ENCODE measurements at places on chromosomes 1 and 21. TPM values are rescaled to one million over a fixed set of nuclear protein-coding genes. Genes with fewer than 3 reads are reported as not detected.
A peak's percentile ranks its signal among the peaks of the same experiment; 100 is the strongest.

GRCh38 chr1:18261891-18262290 is 154.3 kb downstream of the IGSF21 start:
- no peaks in the 10 kb centered on the region for H3K36me3 ChIP-seq
- H3K27ac ChIP-seq: no peak overlapping the region
- no peak for DNase-seq
- H3K4me1 ChIP-seq: no peaks in the 10 kb centered on the region
- H3K27me3 ChIP-seq: no peaks in the 10 kb centered on the region
- no peak overlapping the region for H3K4me3 ChIP-seq

GRCh38 chr1:93768380-93768863 is 86.8 kb upstream of the BCAR3 start:
- no peaks in the 10 kb centered on the region for H3K36me3 ChIP-seq
- no peak for DNase-seq
- H3K27ac ChIP-seq: no peak overlapping the region
- no peak overlapping the region for H3K4me3 ChIP-seq
- H3K4me1 ChIP-seq: peaks cover 6% of the 10 kb centered on the region

DNA sequence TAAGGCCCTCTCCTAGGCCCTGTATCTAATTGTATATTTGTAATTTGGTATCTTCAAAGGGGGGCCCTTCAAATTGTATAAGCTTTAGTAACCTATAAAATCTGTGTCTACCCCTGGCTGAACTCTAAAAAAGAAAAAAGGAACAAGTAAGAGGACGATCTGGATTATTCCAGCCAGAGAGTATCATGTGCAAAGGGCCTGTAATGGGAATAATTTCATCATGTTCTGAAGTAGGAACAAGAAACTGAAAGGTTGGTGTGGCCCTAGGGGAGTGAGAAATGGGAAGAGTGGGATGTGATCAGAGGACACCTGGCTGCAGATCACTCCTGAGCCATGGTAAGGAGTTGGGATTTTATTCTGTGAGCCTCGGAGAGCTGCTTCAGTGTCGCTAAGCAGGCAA is 14.7 kb downstream of the PTAFR start:
- no peak overlapping the region for H3K4me3 ChIP-seq
- no peak for DNase-seq
- no peaks in the 10 kb centered on the region for H3K4me1 ChIP-seq
- H3K36me3 ChIP-seq: no peaks in the 10 kb centered on the region

DNA sequence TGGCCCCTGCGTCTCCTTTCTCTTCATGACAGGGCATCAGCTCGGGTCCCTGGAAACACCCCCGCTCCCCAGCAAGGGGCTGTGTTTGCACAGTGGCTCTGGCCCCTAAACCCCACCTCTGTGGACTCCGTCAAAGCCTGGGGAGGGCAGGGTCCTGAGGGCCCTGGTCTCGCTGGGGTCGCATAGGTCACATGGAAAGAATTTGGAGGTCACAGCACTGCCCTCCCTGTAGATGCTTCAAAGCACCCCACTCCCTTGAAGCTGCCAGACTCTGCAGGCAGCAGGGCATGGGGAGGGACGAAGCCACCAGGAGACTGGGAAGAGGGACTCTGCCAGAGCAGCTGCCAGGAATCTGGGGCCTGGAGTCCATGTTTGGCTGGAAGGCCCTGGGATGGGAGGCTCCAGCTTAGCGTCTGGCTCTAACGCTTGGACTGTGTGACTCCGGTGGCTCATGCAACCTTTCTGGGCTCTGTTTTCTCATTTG is 36.6 kb upstream of the ECE1 start:
- no peaks in the 10 kb centered on the region for H3K27me3 ChIP-seq
- no peak overlapping the region for H3K27ac ChIP-seq
- H3K4me1 ChIP-seq: peaks cover 46% of the 10 kb centered on the region
- no peak for DNase-seq
- no peaks in the 10 kb centered on the region for H3K36me3 ChIP-seq

Gene ECE1
- total RNA-seq: 87.5 TPM

DNA sequence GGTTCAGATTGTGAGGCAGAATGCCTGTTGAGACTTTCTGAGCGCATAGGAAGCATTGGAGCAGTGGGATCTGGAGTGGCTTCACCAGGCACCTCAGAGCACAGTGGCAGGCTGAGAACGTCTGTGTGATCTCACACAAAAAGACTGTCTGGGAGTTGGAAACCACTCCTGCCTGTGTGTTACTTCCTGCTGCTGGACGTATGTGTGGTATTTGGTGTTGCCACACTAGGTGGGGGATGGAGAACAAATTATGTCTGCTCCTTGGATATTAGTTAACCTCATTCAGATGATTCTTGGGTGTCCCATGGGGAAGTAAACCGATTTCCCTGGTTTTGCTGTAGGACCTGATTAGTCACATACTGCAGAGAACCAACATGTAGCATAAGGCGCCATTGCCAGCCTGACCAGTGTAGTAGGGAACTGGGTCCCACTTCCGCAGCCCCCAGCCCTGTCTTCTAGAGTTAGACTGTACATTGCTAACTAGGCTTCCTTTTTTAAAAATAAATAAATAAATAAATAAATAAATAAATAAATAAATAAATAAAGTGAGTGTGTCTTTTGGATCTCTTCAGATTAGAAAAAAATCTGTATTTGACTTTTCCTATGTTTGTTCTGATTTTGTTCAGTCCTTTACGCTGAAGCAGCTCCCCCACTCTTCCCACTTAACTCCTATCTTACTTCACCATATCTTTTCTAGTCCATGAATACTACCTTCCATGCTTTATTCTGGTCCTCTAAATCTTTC is 26.9 kb downstream of the UCK2 start:
- H3K4me1 ChIP-seq: peaks cover 5% of the 10 kb centered on the region
- H3K27ac ChIP-seq: no peak overlapping the region
- H3K36me3 ChIP-seq: no peaks in the 10 kb centered on the region

- H3K27me3 ChIP-seq: no peaks in the 10 kb centered on the region
- H3K4me1 ChIP-seq: no peaks in the 10 kb centered on the region
- DNase-seq: no peak
- no peak overlapping the region for H3K27ac ChIP-seq
- no peaks in the 10 kb centered on the region for H3K36me3 ChIP-seq
Observed at GRCh38 chr1:158115126-158115525, 65.6 kb upstream of the CD1D start.

Gene LCE3D
- total RNA-seq: not detected

Gene MSH4
- total RNA-seq: 1.1 TPM

DNA sequence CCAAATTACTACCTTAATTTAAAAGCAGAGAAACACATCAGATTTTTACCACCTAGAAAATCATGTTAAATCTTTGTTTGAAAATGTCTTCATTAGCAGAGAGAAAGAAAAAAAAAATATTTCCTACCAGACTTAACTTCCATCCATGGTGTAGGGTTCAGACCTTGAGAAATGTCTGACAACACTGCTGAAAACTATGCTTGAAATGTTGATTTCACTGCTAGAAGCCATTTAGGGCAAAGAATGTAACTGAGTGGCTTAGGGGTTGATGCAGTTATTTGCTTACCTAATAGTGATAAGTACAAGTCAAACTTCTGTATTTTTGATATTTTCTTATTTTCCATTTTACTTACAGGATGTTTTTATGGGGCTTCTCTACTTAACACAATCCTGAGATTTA is 495.6 kb upstream of the NEGR1 start:
- H3K4me3 ChIP-seq: no peak overlapping the region
- no peaks in the 10 kb centered on the region for H3K4me1 ChIP-seq
- H3K36me3 ChIP-seq: no peaks in the 10 kb centered on the region
- H3K27me3 ChIP-seq: no peaks in the 10 kb centered on the region
- H3K27ac ChIP-seq: no peak overlapping the region

DNA sequence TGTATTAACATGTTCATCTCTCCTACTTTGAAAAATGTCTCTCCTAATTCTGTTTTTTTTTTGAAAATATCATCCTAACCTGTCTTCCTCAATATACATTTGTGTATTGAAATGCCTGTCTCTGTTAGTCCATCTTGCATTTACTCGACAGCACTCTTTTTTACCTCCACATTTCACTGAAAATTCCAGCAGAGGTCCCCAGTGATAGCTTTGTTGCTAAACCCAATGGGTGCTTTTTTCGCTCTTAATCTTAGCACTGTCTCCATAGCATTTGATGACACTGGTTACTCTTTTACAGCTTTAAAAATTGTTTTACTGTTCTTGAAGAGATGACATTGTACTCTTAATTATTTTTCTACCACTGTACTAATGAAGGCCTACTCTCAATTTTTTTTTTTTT is 10.8 kb downstream of the OSBPL9 start:
- H3K36me3 ChIP-seq: no peaks in the 10 kb centered on the region
- H3K4me1 ChIP-seq: no peaks in the 10 kb centered on the region
- H3K27me3 ChIP-seq: no peaks in the 10 kb centered on the region
- no peak for DNase-seq
- H3K4me3 ChIP-seq: no peak overlapping the region

DNA sequence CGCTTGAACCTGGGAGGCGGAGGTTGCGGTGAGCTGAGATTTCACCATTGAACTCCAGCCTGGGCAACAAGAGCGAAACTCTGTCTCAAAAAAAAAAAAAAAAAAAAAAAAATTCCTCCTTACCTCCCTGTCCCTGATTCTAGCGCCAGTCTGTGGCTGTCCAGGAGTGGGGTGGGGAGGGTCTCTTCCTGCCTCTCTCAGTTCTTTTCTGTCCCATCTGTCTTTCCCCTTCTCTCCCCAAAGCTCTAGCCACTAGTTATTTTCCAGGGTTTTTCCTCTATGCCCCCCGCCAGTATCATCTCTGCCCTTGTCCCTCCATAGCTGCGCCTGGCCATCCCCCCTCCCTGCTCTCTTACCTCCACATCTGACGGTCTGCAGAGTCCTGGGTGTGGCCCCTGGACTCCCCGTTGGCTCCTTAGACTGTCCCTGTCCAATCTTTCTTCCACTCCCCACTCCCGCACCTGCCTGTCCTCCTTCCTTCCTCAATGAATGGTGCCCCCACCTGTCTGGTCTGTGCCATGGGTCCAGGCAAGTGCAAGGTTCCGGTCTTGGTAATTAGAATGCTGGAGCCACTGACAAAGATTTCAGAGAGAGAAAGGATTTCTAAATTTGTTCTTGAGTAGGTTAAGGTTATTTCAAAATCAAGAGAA is 1.6 kb upstream of the TMEM63A start:
- peak overlapping the region; percentile 90 for H3K27ac ChIP-seq
- H3K4me1 ChIP-seq: peaks cover 27% of the 10 kb centered on the region
- H3K27me3 ChIP-seq: no peaks in the 10 kb centered on the region

- no peak for DNase-seq
- no peaks in the 10 kb centered on the region for H3K36me3 ChIP-seq
- H3K27ac ChIP-seq: no peak overlapping the region
- no peaks in the 10 kb centered on the region for H3K27me3 ChIP-seq
- H3K4me3 ChIP-seq: no peak overlapping the region
Observed at GRCh38 chr1:50350421-50350820, 72.8 kb downstream of the DMRTA2 start.

DNA sequence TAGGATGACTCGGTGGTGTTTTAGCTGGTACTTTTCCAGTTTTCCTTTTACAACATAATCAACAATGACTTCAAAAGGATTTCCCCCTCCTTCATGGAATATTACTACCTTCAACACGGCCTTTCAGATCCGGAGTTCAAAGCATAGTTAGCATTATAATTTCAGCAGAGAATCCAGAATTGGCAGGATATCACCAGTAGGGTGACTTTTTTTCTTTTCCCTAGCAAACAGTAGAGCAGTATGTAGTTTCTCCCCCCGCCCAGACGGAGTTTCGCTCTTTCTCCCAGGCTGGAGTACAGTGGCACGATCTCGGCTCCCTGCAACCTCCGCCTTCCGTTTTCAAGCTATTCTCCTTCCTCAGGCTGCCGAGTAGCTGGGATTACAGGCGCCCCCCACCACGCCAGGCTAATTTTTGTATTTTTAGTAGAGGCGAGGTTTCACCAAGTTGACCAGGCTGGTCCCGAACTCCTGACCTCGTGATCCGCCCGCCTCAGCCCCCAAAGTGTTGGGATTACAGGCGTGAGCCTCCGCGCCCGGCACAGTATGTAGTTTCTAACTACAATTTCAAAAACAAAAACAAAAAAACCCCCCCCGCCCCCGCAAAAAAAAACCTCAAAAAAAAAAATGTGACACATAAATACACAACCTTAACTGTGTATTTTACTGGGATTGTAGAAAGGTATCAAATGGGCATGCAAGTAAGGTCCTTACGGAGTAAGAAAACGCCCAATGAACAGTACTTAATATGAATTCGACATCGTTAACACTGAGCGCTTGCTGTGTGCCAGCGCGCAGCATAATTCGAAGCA is 1.5 kb upstream of the COX20 start:
- DNase-seq: peak; percentile 67
- H3K27me3 ChIP-seq: no peaks in the 10 kb centered on the region
- H3K4me3 ChIP-seq: peak overlapping the region; percentile 87
- H3K4me1 ChIP-seq: peaks cover 17% of the 10 kb centered on the region
- H3K36me3 ChIP-seq: peaks cover 4% of the 10 kb centered on the region

DNA sequence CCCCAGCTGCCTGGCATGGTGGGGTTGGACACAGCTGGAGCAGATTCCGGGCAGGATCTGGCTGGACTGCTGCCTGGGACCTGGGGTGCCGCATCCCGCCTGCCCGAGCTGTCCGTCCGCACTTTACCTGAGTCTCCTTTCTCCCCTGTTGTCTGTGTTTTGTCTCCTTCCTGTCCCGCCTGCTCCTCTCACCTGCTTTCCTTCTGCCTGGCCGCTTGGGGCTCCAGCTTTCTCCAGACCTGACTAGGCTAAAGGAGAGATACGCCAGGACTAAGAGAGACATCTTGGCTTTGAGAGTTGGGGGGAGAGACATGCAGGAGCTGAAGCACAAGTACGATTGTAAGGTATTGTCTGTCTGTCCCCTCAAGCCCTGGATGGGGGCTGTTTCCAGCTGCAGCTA is 73.3 kb downstream of the ARHGEF10L start:
- no peaks in the 10 kb centered on the region for H3K27me3 ChIP-seq
- no peaks in the 10 kb centered on the region for H3K36me3 ChIP-seq
- no peak for DNase-seq
- H3K4me3 ChIP-seq: no peak overlapping the region
- H3K27ac ChIP-seq: no peak overlapping the region

GRCh38 chr1:159421821-159422220 is 10.2 kb upstream of the OR10J4 start:
- H3K27ac ChIP-seq: no peak overlapping the region
- H3K4me1 ChIP-seq: no peaks in the 10 kb centered on the region
- H3K36me3 ChIP-seq: no peaks in the 10 kb centered on the region
- no peak for DNase-seq

- no peaks in the 10 kb centered on the region for H3K27me3 ChIP-seq
- H3K4me3 ChIP-seq: no peak overlapping the region
- H3K27ac ChIP-seq: no peak overlapping the region
- H3K4me1 ChIP-seq: no peaks in the 10 kb centered on the region
Observed at GRCh38 chr1:30375156-30375555, 348.2 kb downstream of the MATN1 start.

DNA sequence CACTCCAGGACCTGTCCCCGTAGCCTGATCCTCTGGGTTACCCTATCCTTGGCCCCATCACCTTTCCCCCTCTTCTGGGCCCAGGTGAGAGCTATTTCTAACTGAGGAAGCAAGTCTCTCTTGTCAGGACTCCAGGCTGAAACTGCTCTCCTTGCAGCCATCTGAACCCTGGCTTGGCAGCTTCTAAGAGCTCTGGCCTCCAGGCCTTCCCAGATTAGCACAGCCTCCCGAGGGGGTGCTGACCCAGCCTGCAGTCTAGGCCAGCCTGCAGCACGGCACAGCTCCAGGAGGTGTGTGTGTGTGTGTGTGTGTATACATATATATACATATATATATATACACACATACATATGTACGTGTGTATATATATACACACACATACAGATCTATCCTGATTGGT is 17.4 kb downstream of the CACNA1S start:
- no peaks in the 10 kb centered on the region for H3K36me3 ChIP-seq
- no peaks in the 10 kb centered on the region for H3K4me1 ChIP-seq

Gene CYP4X1
- not detected for total RNA-seq

Gene PLPPR5
- not detected for total RNA-seq

Gene S100A14
- total RNA-seq: not detected
